D721Med (cell line): ENCODE measurements at places on chromosomes 11 and 22.
A peak's percentile ranks its signal among the peaks of the same experiment; 100 is the strongest.

- no peak for DNase-seq
These were observed 8.9 kb downstream of the TTC17 start for GRCh38 chr11:43367382-43368178.

GRCh38 chr11:789943-790342, at the start of gene CEND1:
Gene CEND1 (minus strand): TSS chr11:790090. CDS start chr11:788576, 1,514 bp downstream.
- peak; percentile 48 for DNase-seq

DNA sequence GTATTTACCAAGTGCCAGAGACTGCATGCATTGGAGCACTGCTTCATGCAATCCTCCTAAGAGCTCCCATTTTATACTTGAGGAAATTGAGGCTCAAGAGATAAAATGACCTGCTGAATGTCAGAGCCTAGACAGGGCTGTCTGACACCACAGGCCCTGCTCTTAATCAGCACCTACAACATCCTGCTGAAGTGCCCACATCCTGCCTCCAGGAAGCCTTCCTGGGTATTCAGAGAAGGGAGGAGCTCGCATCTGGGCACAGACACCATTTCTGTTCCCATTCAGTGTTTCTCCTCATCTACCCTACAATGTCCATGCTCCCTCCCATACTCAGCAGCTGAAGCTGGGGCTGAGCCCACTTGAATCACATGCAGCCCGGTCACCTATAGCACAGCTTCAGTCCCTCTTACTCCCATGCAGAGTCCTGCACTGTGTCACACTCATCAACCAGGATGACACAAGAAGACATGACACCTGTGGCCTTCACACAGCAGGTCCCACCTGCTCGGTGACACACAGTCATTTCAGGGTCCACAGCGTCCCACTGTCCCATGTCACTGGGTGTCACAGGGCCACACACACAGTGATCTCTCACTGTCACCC, 53.1 kb downstream of the PDE2A start:
- no peak for DNase-seq

GRCh38 chr11:33802194-33802950, 28.1 kb upstream of the FBXO3 start:
- no peak for DNase-seq

DNA sequence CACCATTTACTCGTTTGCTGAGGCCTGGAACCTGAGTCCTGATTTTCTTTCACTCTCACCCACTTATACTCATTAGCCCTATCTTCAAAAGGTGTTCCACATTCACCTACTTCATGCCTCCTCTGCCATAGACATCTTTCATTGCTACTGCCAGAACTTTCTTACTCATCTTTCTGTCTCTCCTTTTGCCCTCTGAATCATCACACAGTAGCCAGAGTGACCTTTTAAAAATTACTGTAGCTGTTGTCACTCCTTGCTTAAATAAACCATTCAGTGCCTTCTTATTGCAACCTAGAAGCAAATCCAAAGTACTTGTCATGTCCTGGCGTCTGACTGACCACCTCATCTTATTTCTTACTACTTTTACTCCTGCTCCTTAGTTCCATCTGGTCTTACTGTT, 38.2 kb downstream of the ATXN10 start:
- no peak for DNase-seq

DNA sequence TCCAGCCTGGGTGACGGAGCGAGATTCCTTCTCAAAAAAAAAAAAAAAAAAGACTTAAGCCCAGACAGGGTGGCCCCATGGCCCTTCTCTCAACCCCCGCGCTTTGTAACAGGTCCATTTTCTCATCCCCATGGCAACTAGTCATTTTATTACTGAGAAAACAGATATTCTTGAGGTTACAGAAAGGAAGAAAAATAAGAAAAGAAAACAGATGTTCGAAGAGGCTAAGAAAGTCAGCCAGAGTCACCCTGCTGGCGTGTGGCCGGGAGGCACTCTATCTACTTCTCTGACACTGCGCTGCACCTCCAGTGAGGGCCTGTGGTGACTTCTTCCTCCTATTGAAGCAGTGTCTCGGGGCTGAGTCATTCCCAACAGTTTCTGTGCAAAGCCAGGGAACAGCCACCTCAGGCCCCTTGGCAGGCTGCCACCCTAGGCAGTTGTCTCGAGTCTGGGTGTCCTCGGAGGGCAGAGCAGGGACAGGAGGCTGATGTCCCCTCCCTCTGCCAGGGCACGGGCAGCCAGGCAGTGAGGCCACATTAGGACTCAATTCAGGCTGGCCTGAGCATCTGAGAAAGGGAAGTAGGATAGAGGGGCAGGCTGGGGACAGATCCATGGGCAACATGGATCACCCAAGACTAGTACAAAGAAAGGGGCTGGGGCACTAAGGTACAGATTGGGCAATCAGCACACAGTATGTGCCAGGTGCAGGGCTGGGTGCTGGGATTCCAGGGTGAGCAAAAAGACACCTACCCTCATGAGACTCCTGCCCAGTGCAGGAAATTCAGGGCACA, 16.4 kb upstream of the SYVN1 start:
- DNase-seq: no peak

DNA sequence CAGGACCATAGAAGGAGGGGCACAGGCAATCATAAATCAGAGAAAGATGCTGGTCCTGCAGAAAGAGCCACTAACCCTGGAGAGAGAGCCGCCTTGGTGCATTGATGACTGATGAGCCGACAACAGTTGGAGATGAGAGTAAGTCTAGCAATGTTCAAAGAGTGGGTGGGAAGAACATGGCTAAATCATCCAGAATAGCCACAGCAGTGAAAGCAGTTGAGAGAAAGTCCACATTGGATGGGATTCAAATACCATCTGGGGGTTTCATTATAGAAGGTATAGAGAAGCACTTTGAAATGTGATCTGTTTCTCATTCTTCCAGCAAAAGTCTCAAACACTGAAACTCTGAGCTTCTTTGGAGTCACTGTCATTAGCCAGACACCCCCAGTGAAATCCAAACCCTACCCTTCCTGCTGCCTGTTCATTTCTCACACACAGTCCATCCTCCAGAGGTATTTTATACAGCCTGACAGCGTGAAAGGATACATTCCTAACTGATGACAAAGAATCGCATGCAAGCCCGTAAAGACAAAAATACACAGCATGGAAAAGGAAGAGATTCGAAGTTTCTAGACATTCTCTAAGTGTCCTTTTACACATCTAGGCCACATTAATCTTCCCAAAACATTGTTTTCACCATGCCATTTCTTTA, 303.1 kb upstream of the MPPED2 start:
- no peak for DNase-seq

DNA sequence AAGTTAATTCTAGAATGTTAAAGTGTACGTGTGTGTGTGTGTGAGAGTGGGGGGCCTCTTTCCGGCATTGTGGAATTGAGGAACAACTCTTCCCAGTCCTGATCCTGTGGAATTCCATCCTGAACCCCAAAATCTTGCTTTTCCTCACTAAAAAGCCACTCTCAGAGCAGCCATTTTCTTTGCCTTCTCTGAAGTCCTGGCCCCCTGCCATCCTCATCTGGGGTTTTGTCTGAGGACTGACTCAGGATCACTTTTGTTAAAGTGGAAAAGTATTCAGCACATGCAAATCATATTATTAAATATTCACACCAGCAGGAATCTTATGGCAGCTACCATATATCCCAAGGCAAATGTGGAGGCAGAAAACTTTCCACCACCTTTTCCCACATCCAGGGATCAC, 3.8 kb downstream of the SCN4B start:
- no peak for DNase-seq

- no peak for DNase-seq
These were observed 3.4 kb upstream of the MUC5B start for GRCh38 chr11:1219446-1219833.

DNA sequence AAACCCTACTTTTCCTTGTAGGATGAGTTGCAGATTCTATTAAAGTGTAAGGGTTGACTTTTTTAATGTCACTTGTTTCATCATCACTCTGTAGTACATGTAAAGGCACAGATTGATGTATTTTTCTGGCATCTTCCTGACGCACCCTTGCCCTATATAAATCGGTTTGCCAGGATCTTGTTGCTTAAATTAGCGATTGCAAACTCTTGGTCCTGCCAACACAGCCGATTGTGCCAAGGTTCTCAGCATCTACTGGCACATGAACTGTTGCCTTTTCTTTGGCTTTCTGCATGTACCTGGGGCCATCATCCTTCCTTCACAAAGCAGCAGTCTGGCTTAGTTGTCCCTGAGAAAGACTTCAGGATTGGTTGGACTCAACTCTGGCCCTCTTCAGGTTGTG, 7.5 kb upstream of the LIN7C start:
- DNase-seq: no peak

DNA sequence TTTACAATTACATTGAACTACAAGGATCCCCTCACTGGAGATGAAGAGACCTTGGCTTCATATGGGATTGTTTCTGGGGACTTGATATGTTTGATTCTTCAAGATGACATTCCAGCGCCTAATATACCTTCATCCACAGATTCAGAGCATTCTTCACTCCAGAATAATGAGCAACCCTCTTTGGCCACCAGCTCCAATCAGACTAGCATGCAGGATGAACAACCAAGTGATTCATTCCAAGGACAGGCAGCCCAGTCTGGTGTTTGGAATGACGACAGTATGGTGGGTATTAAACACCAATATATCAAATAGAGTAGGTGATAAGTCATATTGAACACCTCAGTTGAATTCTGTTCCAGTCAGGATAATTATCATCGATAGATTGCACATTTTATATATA, 4.4 kb downstream of the FBXO7 start:
- DNase-seq: no peak

- DNase-seq: no peak
These were observed 37.1 kb downstream of the DENND5A start for GRCh38 chr11:9228091-9228490.

GRCh38 chr11:16881074-16881709, 133.0 kb downstream of the PLEKHA7 start:
- DNase-seq: no peak

DNA sequence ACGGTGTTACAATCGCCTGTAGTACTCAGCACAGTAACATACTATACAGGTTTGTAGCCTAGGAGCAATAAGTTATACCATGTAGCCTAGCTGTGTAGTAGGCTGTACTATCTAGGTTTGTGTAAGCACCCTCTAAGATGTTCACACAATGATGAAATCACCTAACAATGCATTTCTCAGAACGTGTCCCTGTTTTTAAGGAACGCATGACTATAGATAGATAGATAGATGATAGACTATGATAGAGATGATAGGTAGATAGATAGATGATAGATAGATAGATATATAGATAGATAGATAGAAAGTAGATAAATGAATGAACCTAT, 203.9 kb downstream of the FAM76B start:
- DNase-seq: no peak

GRCh38 chr11:94100253-94100652, 28.4 kb upstream of the PANX1 start:
- no peak for DNase-seq

DNA sequence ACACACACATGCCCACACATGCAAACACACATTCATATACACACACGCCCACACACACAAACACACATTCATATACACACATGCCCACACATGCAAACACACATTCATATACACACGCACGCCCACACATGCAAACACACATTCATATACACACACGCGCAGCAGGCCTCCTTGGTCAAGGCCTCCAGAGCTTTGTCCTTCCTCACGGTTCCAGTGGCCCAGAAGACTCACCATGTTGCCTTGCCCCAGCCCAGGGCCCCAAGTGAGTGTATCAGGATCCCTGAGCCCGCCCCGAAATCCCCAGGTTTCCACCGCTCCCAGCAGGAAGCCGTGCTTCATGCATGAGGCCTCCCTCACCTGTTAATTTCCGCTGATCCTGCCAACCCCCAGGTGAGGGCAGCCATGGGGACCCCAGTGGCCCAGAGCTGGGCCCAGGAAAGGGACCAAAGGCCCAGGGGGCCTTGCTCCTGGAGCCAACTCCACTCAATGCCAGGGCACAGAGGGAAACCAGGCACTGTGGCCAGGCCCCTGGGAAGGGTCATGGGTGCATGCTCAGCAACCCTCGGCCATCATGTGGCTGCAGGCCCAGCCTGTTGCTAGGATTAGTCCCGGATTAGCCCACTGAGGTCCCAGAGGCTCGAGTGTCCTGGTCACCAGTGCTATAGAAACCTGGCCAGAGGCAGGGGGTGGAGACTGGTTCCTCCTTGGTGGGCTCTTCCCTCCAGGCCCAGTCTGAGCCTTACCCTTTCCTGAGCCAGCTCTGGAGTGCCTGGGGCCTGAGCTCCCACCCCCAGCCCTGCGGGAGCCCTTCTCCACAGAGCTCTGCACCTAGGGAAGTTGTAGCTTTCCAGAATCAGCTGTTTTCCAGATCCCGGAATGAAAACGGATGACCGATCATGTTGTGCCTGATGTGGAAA, 34.4 kb downstream of the IGF2 start:
- DNase-seq: no peak

GRCh38 chr22:36362932-36363331, 24.8 kb downstream of the MYH9 start:
- no peak for DNase-seq

DNA sequence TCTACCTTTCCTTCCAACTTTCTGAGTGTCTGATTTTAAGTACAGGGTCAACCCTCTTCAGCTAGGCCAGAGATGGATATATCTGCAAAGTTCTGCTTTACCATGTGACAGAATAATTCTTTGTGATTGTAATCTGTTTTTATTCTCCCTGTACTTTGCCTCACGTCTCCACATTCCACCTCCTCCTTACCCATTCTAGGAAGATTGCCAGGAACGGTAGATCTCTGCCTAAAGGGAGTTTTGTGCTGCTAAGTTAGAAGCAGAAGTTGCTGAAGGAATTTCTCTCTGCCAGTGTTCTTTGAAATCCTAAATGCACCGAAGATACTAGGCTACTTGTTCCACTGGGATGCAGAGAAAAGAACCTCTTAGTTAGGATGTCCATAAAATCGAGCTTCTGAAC, 20.7 kb upstream of the FAM181B start:
- no peak for DNase-seq

GRCh38 chr11:3825473-3826154, 15.1 kb downstream of the RHOG start:
- DNase-seq: no peak

- DNase-seq: no peak
These were observed 141.0 kb downstream of the LARGE1 start for GRCh38 chr22:33779243-33779642.

DNA sequence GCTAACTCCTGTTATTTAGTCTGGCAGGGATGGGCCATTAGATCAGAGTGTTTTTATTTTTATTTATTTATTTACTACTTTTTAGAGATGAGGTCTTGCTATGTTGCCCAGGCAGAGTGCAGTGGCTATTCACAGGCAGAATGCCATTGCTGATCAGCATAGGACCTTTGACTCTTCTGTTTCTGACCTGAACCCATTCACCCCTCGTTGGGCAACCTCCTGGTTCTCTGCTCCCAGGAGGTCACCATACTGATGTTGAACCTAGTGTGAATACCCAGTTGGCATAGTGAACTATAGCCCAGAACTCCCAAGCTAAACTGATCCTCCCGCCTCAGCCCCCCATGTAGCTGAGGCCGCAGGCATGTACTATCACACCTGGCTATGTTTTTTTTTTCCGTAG, 16.5 kb upstream of the CECR2 start:
- DNase-seq: no peak

- DNase-seq: no peak
These were observed 158.8 kb downstream of the CACNA1I start for GRCh38 chr22:39729141-39729934.

GRCh38 chr11:91373497-91373896, 851.1 kb upstream of the FAT3 start:
- DNase-seq: no peak
